ENCODE measurements at places on chromosomes 12 and 14.

DNA sequence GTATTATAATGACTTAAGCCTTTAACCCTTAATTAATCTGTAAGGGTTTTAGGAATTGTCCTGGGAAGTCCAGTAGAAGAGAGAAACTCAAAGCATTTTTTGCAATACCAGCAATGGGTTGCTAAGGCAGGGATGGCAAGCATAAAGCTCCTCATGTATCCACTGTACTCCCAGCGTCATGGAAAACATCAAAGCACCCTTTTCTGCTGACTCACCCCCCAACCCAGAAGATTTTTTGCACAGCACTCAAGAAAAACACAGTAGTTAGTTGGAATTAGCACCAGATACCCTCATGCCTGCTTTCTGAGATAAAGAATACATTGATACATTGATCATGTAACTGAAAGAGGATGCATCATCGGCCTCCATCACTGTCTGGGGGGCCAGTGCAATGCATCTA lies 199.1 kb upstream of the CNOT2 start:
- DNase-seq = no peak

- peak; percentile 70 for DNase-seq
These were observed 16.7 kb upstream of the ZDHHC22 start for GRCh38 chr14:77158175-77158881.

DNA sequence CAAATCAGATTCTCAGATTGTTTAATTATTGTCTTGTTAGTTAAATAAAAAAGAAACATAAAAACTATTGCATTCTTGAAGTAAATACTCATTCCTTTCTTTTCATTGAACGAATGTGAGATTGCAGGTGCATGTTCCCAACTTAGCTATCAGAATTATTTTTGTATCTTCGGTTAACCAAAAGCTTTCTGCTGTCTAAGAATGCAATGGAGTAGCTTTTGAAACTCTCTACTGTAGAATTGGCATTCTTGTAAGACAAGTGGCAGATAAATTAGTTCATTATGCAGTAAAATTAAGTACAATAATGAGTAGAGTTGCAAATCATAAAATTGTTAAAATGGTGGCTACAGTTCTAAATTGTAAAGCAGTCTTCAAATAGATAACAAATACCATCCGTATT lies 298.1 kb downstream of the ACSS3 start:
- no peak for DNase-seq

DNA sequence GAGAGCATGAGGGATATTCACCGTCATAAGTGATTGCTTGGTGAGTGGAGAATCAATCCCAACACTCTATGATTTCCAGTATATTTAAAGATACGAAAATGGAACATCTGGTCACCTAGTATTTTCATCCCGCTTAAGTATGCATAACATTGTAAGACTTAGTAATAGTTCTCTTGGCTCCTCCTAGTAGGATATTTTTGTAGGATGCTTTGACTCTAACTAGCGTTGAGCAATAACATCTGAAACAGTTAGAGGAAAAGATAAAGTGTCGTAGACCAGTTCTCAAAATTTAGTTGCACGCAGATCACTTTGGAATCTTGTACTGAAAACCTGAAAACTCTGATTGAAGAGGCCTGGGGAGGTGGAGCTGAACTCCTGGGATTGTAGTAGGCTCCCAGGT lies 7.6 kb downstream of the SAMD4A start:
- peak; percentile 75 for DNase-seq

GRCh38 chr14:65103150-65103760 lies 938 bp upstream of the MAX start:
- DNase-seq = peak; percentile 36
